ENCODE measurements at places on chromosomes 4 and X.
A peak's percentile ranks its signal among the peaks of the same experiment; 100 is the strongest.

DNA sequence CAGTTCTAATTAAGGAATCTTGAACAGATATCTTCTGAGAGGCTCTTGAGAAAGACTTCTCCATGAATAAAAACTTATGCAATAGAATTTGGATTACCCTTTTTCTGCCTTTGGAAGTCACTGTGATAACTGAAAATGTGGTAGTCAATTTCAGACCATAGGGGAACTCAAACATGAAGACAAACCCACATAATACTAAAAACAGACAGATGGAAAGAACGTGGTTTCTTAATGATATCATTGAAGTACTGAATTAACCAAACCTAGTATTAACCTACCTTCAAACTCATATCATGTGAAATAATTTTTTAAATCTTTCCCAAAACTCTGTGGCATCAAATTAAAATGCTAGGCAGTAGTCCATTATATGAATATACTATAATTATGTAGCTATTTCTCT lies 153.5 kb downstream of the CAMK2D start:
- DNase-seq = no peak

DNA sequence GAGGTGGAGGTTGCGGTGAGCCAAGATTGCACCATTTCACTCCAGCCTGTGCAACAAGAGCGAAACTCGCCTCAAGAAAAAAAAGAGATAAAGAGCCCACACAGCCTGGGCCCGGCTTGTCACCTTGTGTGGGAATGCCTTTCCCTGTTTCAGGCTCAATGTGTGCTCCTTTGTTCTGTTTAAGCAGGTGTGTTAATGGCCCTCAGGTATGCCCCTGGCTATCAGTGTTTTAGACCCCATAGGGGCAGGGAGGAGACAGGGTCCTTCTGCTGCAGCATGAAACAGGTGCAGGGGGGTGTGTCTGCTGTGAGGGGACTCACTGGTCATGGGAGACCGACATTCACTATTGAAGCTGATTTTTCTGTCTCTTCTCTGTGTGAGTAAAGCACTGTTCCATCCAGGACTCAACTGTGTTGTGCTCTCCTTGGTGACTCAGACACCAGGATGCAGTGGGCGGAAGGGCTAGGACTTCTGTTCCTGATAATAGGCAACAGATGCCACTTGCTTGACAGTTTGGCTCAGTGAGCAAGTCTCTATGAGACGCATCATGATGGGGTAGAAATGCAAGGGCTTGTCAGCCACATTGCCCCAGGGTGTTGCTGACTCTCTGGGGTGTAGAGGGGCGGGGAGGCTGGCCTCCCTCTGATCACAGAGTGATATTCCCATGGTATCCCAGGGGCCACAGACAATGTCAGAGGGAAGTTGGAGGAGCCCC lies 15.6 kb upstream of the LAP3 start:
- peak; percentile 66 for DNase-seq

GRCh38 chr4:60579335-60579734 lies 620.8 kb upstream of the ADGRL3 start:
- no peak for DNase-seq

DNA sequence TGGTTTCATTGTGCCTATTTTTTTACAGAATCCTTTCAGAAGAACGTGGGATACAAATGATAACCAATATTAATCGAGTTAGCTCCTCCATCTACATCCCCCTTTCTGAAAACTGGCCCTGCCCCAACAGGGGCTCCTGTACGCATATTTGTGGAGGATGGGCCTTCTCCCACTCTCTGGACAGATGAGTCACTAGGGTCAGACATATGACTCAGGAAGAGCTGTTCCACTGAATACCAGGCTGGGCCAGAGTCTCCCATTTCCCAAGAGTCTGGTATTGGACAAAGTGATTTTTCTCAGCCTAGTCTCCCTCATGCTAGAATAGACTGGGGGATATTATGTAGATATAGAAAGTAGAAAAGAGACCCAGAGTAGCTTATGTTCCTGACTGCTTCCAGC lies 142.4 kb downstream of the TSPAN5 start:
- no peak for DNase-seq

DNA sequence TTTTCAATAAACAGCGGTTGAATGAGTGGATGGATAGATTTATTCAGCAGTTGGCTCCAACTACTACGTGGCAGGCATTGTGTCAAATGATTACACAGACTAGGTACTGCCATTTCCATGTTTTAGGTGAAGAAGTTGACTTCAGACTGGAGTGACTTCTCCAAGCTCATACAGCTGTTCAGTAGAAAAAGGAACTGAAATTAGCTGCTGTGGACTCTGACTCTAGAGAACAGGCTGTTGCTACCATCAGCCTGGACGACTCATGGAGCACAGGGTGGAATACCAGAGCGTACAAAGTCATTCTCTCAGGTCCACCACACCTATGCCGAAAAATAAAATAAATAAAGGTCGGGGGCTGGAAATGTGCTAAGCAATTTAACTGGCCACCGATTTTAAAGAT lies 45.3 kb downstream of the TENM3 start:
- DNase-seq = no peak

DNA sequence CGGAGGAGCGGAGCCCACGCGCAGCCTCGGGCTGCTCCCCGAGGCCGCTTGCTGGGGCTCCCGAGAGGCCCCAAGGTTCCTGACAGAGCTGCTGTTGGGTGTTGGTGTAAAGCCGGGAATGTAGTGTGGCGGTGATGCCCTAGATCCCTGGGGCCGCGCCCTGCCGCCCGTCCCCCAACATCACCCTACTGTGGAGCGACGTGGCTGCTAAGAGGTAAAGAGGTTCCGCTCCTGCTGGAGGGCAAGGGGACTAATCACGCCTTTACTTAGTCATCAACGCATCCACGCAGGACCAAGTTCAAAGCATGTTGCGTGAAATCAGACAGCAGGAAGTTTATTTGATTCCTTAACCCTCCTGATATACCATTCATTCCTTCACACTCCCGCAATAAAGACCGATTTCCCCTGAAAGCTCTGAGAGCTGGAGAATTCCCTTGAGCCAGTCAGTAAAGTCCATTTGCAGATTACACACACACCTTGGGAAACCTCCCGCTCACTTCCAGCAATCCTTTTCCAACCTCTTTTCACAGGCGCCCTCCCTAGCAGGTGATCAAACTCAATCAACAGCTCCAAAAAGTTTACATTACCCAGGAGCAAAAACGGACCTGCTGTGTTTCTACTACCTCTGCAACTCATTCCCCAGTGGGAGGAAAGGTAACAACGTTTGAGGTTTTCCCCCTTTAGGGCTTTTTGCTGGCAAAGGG lies 579 bp upstream of the GABRA2 start:
- DNase-seq = no peak

DNA sequence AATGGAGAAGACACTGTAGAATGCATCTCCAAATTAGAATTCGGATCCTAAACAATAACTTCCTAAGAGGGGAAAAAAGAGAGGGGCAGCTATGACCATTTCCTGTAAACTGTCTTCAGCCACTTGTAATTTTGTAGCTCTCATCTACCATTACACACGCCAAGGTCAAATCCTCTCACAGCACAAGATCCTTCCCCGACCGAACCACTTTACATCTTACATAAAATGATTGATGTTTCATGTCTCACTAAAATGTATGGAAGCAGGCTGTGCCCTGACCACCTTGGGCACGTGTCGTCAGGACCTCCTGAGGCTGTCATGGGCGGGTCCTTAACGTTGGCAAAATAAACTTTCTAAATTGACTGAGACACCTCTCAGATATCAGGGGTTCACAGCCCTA lies 24.1 kb upstream of the PBDC1 start:
- DNase-seq = peak; percentile 14

GRCh38 chrX:17183566-17183965 lies 191.4 kb upstream of the NHS start:
- no peak for DNase-seq

GRCh38 chr4:174669270-174669669 lies 147.0 kb upstream of the HPGD start:
- DNase-seq = no peak

DNA sequence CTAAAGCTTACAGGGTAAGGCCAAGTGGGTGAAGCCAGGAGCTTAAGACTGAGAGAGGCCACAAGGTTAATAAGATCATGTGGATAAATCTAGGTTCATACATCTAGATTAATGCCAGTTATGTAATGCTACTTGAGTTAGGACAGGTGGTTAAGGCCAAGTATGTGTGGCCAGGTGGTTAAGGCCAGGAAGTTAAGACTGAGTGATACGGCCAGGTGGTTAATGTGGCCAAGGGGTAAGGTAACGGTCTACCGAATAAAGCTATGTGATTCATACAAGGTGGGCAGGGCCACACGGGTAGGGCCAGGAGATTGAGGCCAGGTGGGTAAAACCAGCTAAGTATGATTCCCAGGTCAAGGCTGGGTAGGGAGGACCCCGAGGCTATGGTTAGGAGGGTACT lies 223.0 kb downstream of the TACR3 start:
- DNase-seq = no peak

GRCh38 chr4:176271749-176272148 lies 2.7 kb upstream of the ASB5 start:
- no peak for DNase-seq

GRCh38 chr4:150769845-150770244 lies 187.9 kb downstream of the MAB21L2 start:
- no peak for DNase-seq

- DNase-seq = no peak
Observed at GRCh38 chr4:83679692-83680091, 143.8 kb downstream of the GPAT3 start.

DNA sequence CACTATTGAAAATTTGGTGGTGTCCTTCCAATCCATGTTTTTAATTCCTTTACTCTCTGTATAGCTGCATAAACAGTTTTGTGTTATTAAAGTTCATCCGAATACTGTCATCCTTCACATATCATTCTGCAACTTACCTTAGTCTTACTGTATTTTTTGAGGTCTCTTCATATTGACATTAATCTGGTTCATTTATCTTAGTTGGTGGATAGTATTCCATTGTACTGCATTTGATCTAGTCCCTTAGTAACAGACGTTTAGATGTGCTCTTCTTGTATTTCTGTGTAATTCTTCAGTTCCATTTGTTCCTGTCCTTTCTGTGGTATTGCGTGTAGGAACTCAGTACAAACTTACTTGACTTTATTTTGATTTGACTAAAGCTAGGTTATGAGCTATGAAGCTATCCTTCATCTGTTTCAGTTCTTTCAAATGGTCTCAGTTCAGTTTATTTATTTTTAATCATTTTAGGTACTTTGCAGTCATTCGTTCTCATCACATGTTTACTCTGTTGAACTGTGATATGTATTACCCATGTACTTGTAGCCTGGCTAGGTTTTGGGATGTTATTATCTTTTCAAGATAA lies 41.3 kb downstream of the RAPGEF2 start:
- DNase-seq = no peak

GRCh38 chrX:129099207-129099606 lies 424.1 kb downstream of the SMARCA1 start:
- no peak for DNase-seq

DNA sequence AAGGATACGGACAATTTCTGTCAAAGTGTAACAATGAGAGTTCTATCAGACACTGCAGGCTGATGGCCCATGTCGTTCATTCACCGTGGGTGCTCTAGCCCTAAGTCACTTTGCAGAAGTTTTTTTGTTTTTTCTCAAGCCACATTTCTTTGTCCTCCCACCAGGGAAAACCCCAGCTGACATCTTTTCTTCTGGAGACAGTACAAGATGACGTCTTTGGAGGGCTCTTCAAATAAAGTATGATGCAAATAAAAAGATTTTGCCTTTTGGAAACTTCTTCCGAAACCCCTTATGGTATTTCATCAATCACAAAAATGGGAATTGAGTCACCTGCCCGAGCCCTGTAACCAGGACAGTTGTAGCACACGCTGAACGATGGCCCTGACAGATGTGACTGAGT lies 73.2 kb downstream of the TRAPPC11 start:
- no peak for DNase-seq

GRCh38 chr4:155675709-155676429 lies 9.2 kb downstream of the GUCY1A1 start:
- DNase-seq = no peak

- DNase-seq = no peak
Observed at GRCh38 chr4:22348410-22348809, 167.5 kb downstream of the ADGRA3 start.

GRCh38 chr4:128386761-128387599 lies 99.4 kb upstream of the PGRMC2 start:
- DNase-seq = peak; percentile 70

- DNase-seq = peak; percentile 3
Observed at GRCh38 chrX:54891573-54891972, 29.1 kb upstream of the TRO start.

DNA sequence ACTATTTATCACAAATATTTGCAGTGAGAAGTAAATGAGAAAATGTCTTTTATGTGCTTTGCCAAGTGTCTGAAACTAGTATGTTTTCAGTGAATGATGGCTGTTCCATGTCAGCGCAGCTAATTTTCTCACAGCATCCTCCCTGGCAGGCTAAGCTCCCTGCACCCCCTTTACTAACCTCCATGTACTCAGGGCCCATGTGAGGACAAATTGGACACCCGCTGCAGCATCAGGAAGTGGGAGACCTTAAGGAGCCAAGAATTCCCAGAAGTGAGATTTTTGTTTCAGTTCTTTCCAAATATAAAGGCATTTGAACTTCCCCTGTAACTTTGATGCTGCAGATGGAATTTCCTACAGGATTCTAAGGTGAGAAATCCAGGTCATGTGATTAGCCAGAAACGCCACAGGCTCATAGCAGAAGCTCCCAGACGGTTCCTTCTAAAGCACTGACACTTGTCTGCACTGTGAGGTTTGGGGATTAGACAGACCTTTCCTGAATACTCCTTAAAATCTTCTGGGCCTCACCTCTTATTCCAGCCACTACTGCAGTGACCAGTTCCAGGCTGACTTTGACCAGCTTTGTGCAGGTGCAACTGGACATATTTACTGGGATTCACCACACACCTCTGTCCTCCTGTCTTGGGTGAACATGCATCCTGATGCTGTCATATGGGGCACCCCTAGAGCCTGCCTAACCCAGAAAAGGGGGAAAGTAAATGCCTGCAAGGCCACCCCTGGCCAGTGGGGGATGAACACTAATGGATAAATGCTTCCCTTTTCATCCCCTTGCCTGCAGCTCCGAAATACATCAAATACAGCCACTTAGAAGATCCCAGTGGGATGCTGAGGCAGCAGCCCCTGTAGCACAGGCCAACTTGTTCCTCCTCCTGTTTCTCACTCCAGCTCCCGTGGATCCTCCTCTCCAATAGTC lies 45.9 kb downstream of the LGI2 start:
- no peak for DNase-seq

DNA sequence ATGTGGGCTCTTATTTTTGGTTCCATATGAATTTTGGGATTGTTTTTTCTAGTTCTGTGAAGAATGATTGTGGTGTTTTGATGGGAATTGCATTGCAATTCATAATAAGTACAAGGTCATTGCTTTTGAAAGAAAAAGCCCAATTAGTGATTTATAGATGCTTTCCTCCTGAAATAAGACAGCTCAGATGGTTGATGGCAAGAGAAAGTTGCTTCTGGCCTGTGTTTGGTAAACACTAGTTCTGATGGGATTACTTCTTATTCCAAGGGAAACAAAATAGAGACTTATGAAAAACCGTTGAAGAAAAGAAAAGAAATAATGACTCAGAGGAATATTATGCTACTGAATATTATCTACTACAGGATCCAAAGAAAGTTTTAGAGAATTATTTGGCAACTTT lies 144.9 kb downstream of the SPANXA1 start:
- no peak for DNase-seq
